ENCODE measurements at places on chromosomes 7 and 10. TPM values are rescaled to one million over a fixed set of nuclear protein-coding genes. Genes with fewer than 3 reads are reported as not detected.

The LRIT1 gene
- total RNA-seq, result 0.13 TPM

The RSPH10B2 gene
- not detected for total RNA-seq

DNA sequence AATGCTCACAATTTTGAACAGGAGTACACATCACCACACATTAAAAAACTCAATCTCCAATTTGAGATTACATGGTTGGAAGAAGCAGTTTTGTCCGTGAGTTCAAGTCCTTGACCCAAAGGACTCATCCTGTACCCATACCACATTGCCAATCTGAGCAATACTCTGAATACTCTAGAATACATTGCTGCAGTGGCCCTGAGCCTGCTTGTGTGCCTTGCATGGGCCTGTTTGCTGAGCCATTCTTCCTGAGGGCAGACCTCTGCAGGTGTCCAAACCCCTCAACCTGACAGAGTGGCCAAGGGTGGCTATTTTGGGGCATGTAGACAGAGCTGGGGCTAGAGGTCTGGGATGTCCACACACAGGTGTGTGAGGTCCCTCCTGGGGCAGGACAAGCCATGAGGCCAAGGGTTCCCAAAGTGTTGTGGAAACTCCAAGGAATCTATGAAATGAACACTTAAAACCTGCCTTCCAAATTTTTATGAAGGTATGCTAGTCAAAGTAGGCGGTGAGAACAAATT is 15.5 kb downstream of the AGMO start:
- DNase-seq, result no peak

DNA sequence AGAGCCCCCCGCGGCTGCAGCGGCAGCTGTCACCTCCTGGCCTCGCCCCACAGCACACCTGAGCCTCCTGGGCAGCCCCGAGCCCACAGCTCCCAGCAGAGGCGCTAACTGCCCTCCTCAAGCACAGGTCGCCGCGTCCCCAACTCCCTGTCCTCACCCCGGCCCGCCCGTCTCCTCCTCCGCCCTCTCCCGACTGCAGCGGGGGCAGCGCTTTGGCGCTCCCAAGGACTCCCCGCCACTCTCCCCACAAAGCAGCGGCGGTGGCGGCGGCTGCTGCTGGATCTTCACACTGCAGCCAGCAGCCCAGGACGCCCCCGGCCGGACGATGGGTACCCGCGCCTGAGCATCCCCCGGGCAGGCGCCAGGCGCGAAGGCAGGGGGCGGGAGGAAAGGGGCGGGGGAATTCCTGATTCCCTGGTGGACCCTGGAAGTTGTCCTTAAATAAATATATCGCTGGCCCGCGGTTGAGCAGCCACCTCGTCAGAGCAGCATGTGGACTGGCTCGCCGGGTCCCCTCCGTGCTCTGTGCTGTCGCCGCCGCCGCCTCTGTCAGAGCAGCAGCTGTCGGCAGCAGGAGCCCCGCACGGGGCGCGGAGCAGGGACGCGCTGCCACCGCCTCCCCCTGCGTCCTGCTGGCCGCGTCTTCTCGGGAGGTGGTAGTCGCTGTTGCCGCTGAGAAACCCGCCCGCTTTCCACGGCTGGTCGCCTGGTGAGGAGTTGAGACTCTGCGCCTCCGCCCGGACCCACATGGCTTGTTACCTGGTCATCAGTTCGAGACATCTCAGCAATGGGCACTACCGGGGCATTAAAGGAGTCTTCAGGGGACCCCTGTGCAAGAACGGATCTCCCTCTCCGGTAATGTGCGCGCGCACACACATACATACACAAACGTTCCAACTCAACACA is at the start of gene ZNF804B:
ZNF804B (plus strand) TSS at position 471 of the 906 bp plus-strand sequence; CDS start at position 748, 277 bp downstream.
- DNase-seq, result peak; percentile 36

- no peak for DNase-seq
Observed at GRCh38 chr7:151431281-151431767, 8.6 kb downstream of the CRYGN start.

- DNase-seq, result no peak
Observed at GRCh38 chr10:2895594-2896196, 171.7 kb upstream of the PFKP start.
